ENCODE measurements at places on chromosomes 2 and 18.

GRCh38 chr2:215979620-215980019 is 33.7 kb downstream of the MREG start:
- DNase-seq: no peak

- no peak for DNase-seq
Measured at GRCh38 chr2:26011990-26012856, 21.7 kb upstream of the RAB10 start.

- DNase-seq: no peak
Measured at GRCh38 chr2:108029496-108029895, 43.2 kb downstream of the SLC5A7 start.

- DNase-seq: no peak
Measured at GRCh38 chr2:71226096-71226964, 573 bp downstream of the PAIP2B start.

- no peak for DNase-seq
Measured at GRCh38 chr18:79373736-79374135, 22.0 kb upstream of the NFATC1 start.

GRCh38 chr2:236440110-236440881 is 129.3 kb upstream of the ACKR3 start:
- DNase-seq: no peak

DNA sequence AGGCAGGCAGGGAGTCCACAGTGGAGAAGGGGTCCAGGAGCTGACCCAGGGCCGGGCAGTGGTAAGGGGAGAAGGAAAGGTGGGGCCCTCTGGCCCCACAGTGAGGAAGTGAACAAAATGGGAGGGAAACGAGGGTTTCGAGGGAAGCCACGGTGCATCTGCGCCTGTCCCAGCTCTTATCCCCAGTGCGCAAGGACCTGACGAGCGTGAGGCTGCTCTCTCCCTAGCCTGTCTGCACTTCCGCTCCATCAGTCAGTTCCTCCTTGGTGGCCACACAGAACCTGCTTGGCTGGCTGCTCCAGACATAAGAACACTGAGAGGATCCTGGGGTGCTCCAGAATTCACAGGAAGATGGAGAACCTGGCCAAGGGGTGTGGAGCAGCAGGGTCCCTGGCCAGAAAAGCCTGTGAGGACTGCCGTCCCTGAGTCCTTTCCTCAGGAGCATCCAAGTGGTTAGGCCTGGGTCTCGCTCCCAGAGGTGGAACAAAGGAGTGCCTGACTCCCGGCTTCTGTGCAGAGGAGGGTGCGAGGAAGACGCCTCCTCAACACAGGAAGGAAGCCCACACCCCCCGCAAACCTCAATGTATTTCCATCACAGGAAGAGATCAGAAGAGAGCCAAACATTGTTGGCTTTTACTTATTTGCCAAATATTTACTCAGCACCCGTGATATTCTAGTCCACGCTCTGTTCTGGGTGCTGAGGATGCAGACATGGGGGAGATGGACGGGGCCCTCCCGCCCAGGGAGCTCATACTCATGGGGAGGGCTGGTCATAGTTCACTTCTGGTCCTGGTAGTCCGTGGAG is 43.7 kb upstream of the SEMA4C start:
- no peak for DNase-seq

DNA sequence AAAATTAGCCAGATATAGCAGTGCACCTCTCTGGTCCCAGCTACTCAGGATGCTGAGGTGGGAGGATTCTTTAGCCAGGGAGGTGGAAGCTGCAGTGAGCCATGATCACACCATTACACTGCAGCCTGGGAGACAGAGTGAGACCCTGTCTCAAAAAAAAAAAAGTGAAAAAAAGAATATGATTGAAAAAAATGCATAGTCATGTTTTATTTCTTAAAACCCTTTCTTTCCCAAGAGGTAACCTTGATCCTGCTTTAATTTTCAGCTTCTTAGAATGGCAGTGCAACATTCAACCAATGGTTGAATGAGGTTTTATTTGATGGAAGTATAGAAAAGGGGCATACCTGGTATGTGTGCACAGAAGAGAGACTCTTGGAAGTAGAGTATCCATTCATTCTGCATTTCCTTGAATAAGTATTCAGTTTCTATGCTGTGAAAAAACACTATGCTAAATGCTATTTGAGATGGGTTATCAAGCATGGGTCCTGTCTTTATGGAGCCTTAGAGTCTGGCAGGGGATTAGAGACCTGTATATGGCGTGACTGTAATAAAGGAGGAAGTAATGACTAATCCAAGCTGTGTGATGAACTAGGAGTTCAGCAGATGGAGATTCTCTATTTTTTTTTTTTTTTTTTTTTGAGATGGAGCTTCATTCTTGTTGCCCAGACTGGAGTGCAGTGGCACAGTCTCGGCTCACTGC is 146.3 kb downstream of the WDSUB1 start:
- no peak for DNase-seq

- DNase-seq: no peak
Measured at GRCh38 chr2:192901446-192901845, 706.7 kb upstream of the TMEFF2 start.

GRCh38 chr18:41347057-41347456 is 608.0 kb upstream of the PIK3C3 start:
- DNase-seq: no peak

DNA sequence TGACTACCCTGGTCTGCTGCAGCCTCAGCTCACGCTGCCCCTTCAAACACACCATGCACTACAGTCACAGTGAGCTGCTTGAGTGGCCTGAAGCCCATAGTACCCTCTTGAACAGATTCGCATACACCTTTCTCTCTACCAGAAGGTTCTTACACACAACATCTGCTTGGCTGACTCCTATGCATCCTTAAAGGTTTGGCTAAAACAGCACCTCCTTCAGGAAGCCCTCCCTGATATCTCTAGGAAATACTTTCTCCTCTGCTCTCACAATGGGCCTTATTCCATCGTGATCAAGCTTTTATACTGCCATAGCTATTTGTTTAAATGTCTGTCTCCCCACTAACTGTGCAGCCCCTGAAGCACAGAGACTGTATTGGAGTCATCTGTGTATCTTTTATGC is 31.5 kb downstream of the TGFBRAP1 start:
- no peak for DNase-seq

DNA sequence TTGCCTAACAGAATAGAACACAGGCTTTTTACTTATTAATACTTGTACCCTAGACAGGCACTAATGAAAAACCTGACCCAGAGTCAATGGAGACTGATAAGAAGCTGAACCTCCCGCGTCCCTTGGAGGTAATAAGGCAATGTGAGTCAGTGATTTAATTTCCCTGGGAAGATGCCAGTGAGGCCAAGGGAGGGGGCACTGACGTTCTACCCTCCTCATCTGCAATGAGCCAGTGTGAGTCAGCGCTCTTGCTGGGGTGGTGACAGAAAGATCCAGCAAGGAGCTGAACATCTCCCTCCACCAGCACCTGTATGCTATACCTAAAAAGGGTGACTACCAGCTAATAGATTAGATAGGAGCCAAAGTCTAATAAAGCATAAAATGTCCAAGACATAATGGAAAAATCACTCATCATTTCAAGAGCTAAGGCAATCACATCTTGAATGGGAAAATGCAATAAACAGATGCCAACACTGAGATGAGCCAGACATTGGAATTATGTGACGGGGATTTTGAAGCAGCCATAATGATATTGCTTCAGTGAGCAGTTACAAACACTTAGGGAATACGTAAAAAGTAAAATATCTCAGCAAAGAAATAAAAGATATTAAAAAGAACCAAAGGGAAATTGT is 116.9 kb downstream of the TPGS2 start:
- no peak for DNase-seq

- no peak for DNase-seq
Measured at GRCh38 chr2:78455586-78455985, 569.9 kb upstream of the REG3G start.

DNA sequence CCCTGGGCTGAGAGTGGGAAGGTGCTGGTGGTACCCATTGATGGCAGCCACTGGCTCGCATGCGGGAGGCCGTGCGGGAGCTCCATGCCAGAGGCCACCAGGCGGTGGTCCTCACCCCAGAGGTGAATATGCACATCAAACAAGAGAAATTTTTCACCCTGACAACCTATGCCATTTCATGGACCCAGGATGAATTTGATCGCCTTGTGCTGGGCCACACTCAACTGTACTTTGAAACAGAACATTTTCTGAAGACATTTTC is 12.9 kb upstream of the UGT1A1 start:
- DNase-seq: no peak

- DNase-seq: no peak
Measured at GRCh38 chr2:74822771-74823566, 11.0 kb upstream of the HK2 start.

- DNase-seq: no peak
Measured at GRCh38 chr2:122098306-122098705, 342.9 kb downstream of the TSN start.

DNA sequence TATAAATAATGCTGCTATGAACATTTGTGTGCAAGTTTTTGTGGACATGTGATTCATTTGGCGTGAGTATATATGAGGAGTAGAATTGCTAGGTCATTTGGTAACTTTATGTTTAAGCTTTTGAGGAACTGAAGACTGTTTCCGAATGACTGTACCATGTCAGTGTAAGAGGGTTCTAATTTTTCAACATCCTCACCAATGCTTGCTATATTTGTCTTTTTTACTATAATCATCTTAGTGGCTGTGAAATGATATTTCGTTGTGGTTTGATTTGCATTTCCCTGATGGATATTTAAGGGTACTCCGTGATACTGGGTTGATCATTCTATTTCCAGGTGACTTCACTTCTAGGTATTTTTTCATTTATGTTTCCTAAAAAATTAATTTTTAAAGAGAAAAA is 241.1 kb downstream of the BCL2 start:
- no peak for DNase-seq

GRCh38 chr2:28610583-28611201 is 114.8 kb downstream of the PLB1 start:
- DNase-seq: no peak

GRCh38 chr2:121074293-121074932 is 210.6 kb downstream of the TFCP2L1 start:
- DNase-seq: no peak

DNA sequence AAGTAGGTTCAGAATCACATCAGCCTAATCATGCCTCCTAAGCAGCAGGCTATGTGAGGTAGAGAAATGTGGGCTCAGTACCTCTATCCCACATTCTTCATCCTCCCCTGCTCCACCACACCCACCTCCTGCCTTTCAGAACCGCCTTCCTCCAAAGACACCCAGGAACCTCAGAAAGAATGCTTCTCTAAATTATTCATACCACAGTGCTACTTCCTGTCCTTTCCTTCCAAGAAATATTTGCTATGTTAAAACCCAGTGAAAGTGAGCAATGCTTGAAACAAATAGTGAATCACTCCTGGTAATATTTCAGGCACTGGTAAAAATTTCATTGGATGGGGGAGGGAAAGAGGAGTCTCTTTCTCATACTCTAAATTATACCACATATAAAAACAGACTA is 24.0 kb upstream of the CREB1 start:
- no peak for DNase-seq

GRCh38 chr18:34741401-34741800 is 31.3 kb downstream of the DTNA start:
- no peak for DNase-seq

DNA sequence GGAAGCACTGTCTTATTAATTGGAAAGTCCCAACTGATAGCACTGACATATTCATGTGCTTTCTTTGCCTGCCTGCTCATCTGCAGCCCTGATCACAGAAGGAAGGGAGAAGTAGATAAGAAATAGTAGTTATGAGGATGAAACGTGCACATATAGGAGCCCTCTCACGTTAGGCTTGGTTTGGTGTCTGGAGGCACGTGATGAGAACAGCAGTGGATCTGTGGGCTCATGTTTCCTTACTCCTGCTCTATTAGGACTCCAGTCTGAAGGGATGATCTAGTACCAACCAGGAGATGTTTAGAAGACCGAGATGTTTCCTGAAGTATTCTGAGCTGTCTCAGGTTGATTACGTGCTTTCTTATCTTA is 84.9 kb downstream of the MAP4K4 start:
- DNase-seq: no peak

GRCh38 chr2:49913025-49913424 is 758.7 kb upstream of the FSHR start:
- DNase-seq: no peak

DNA sequence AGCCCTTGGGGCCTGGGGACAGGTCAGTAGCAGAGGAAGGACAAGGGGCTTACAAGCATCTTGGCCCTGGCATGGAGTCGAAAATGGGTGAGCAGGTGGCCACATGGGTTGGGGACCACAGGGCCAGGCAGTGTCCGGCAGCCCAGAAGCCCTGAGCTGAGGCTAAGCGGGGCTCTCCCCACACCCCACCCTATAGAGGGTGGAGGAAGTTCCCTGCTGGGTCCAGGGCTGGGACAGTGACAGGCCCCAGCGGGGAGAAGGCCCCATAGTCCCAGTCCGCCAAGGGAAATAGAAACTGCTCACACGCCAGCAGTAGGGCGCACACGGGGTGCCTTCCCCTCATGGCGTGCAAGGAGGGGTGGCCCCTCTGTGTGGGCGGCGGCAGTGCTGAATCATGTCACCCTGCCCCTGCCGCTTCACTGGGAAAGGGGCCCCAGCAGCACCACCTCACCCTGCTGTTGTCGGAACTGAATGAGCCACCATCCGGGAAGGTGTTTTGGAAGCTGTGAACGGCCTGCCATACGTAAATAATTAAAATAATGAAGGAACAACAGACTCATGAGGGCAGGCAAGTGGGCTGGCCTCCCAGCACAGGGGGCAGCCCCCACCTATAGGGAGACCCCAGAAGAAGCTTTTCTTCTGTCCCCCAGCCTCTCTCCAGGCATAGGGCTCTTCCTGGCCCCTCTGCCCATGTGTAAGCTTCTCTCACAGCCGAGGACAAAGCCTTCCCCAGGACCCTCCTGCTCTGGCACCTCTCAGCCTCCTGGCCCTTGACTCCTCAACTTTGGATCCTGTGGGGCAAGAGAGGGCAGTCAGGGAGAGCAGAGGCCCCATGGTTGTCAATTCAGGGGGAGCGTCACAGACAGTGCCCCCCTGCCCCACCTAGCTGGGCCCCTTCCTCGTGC is 12.7 kb upstream of the DUSP2 start:
- DNase-seq: no peak

DNA sequence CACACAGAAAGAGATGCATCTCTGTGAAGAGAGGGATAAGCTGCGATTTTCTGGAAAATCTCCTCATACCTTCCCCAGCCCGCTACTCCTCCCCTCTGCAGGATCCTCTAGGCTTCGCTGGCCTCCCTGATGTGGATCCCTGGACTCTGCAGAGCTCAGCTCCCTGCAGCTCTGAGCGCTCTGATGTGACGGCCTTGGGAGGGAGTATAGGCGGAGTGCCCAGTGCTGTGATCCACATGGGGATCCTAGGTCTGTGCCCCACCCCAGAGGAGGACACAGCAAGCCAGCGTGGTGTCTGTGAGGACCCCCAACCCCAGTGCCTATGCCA is 111.0 kb downstream of the GYPC start:
- no peak for DNase-seq

- no peak for DNase-seq
Measured at GRCh38 chr2:86625096-86625495, 1.4 kb upstream of the RNF103 start.

DNA sequence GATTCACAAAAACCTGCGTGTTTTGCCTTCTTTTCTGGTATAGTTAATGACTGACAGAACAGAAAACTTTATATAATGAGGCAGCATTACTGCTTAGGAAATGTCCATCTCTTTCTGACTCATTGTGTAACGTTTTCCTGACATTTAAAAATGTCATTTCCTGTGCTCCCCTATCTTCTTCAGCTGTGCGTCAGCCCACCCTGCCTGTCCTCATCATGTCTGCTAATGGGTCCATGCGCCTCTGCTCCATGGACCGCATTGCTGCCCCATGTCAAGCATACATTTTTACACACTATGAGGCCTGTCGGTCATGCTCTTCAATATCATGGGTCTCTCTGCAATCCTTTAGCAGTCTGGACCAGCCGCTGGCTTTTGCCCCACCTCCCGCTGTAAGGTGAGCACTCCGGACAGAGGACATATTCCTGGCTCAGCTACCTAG is 234.3 kb downstream of the CDCA7 start:
- DNase-seq: no peak
